ENCODE measurements at places on chromosomes 16 and 17. TPM values are rescaled to one million over a fixed set of nuclear protein-coding genes. Genes with fewer than 3 reads are reported as not detected.

TMC7 gene
- 5.2 TPM for total RNA-seq

LITAF gene
- 126 TPM for total RNA-seq

SETD1A gene
- total RNA-seq = 5.3 TPM

ST6GALNAC1 gene
- 132 TPM for total RNA-seq

DNA sequence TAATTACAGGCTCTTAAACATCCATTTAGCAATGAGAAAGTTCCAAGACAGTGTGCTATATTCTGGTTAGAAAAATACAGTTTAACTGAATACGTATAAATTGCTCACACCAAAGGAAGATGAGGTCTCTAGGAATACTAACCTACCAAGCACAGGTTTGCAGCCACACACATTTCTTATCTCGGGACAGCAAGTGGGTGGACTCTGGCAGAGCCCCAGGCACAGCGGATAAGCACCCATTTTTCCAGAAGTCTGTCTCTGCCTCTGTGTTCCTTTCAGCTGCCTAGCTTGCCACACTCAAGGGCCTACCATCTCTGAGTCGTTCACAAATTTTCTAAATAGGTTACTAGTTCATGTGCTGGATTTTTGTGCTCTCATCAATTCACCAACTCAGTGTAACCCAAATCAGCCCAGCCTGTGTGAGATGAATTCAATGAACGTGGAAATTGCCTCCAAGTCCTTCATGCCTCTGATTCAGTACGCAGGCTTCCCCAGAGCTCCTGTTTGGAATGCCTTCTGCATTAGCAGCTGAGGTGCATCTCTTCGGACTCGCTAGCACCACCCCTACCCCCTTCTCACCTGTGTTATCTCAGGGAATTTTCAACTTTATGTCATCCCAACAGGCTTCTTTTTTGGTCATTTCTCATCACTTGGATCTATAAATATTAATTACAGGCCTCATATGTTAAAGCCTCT lies 581.0 kb upstream of the CDH11 start:
- no peak overlapping the region for H3K4me3 ChIP-seq
- no peak for DNase-seq
- H3K4me1 ChIP-seq = no peaks in the 10 kb centered on the region
- no peak overlapping the region for H3K27ac ChIP-seq
- H3K27me3 ChIP-seq = no peaks in the 10 kb centered on the region

- H3K4me1 ChIP-seq = no peaks in the 10 kb centered on the region
- no peak overlapping the region for H3K4me3 ChIP-seq
- DNase-seq = no peak
- no peaks in the 10 kb centered on the region for H3K36me3 ChIP-seq
- H3K27ac ChIP-seq = no peak overlapping the region
These were observed 59.6 kb downstream of the ZZEF1 start for GRCh38 chr17:4083187-4083586.

- no peak overlapping the region for H3K27ac ChIP-seq
- no peaks in the 10 kb centered on the region for H3K27me3 ChIP-seq
- H3K36me3 ChIP-seq = no peaks in the 10 kb centered on the region
- H3K4me1 ChIP-seq = peaks cover 14% of the 10 kb centered on the region
- H3K4me3 ChIP-seq = no peak overlapping the region
- no peak for DNase-seq
These were observed 274.9 kb downstream of the HAPSTR1 start for GRCh38 chr16:9366048-9366969.

DNA sequence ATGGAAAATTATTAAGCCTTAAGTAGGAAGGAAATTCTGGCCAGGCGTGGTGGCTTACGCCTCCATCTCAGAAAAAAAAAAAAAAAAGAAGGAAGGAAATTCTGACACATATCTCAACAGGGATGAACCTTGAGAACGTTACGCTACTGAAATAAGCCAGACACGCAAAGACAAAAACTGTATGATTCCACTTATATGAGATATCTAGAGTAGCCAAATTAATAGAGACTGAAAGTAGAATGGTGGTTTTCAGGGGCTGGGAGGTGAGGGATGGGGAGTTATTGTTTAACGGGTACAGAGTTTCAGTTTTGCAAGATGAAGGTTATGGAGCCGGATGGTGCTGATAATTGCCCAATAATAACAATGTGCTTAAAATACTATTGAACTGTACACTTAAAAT lies 16.2 kb upstream of the HNF1B start:
- no peak overlapping the region for H3K27ac ChIP-seq
- H3K36me3 ChIP-seq = no peaks in the 10 kb centered on the region
- H3K4me3 ChIP-seq = no peak overlapping the region
- peaks cover 33% of the 10 kb centered on the region for H3K27me3 ChIP-seq
- no peak for DNase-seq
- H3K4me1 ChIP-seq = no peaks in the 10 kb centered on the region
